Motor neuron (in vitro differentiated cells): ENCODE measurements at places on chromosomes 3 and 15.

DNA sequence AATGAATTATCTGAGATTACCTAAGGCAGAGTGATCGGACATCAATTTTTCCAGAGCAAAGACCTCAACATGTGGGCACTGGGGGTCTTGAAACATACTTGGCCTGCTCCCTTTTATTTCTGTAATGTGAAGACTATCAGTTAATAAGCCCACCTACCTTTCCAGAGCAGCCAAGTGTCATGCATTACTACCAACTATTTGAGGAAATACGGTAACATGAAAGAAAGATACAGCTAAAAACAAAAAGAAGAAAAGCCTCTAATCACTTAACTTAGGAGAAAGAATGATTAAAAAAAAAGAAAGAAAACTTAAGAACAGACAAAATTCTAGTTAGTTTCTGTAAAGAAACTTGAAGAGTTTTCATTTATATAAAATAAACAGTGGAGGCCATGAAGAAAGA is 73.9 kb downstream of the BTLA start:
- ATAC-seq: no peak

- no peak for ATAC-seq
Observed at GRCh38 chr3:177881351-177881750, 654.9 kb upstream of the KCNMB2 start.

- ATAC-seq: no peak
Observed at GRCh38 chr15:64837502-64837901, 4.2 kb upstream of the PLEKHO2 start.

DNA sequence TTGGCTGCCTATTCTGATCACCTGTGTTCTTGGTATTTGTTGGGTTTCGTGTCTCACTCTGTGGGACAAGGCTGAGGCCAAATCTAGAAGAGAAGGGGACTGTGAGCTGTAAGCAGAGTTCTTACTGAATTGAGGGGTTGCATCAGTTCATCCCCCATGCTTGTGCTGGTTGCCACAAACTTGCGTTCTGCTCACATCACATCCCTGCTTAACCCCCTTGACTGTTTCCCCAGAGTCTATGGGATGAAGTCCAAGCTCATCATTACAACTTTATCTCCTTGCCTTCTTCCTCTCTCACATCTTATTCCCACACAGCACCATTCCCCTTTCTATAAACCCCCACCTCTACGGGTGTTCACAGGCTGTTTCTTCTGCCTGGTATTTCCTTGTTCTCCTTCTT is 143.8 kb upstream of the ABHD17C start:
- ATAC-seq: no peak

DNA sequence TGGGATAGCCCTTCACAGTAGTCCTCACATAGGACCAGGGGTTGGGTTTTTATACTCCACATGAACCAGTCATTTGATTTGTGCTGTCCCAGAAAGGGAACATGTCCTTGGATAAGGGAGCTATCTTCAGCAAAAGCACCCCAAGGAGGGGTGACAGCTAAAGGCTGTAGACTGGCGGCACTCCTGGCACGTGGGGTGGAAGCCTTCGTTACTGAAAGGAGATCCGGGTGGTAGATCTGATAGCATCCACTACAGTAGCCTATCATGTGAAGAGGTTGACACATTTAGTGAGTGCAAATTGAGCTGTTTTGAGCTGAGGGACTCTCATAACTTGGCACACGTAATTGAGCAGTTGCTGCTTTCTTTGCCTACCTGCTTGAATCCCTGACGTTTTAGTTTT is 588.8 kb upstream of the GOLIM4 start:
- no peak for ATAC-seq

- no peak for ATAC-seq
Observed at GRCh38 chr3:157961665-157962064, 144.6 kb downstream of the SHOX2 start.

- ATAC-seq: no peak
Observed at GRCh38 chr3:186569779-186570095, 783 bp upstream of the DNAJB11 start.

DNA sequence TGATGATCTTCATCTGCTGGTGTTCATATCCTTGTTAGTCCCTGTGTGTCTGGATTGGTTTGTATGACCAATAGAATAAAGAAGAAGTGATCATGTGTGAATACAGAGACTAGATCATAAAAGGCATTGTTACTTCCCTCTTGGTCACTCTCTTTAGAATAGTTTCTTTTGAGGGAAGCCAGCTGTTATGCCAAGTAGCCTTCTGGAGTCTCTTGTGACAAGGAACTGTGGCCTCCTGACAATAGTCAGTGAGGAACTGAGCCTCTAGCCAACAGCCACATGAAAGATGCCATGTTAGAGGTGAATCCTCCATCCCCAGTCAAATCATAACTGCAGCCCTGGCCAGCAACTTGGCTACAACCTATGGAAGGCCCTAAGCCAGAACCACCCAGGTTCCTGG is 63.0 kb upstream of the SMAD3 start:
- no peak for ATAC-seq
